Activated naive CD4-positive, alpha-beta T cell treated with anti-CD3 and anti-CD28 coated beads, Interleukin-2, amount 50 U/mL, for 16 hours (primary cell): ENCODE measurements at places on chromosomes 2 and 18.

DNA sequence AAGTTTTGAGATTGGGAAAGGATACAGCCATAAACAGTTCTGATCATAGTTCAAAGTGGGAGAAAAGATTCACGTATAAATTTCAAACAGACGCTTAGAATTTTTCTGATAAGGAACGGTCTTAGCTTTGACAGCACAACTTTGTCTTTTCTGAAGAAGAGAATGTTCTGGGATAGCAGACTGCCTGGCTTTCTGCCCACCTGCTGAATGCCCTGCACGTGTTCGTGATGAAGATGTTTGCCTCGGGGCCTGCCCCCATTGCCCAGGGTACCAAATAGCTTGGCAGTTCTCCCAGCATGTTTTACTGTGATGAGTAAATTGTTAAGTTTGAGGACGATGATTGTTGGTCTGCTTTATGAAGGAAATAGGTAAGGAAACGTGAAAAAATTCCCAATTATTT lies 4.6 kb downstream of the MRPL33 start:
- no peak for DNase-seq

GRCh38 chr2:85458601-85459563 lies 40.4 kb downstream of the SH2D6 start:
- no peak for DNase-seq

GRCh38 chr2:149132901-149133300 lies 94.4 kb downstream of the LYPD6B start:
- DNase-seq, result no peak

DNA sequence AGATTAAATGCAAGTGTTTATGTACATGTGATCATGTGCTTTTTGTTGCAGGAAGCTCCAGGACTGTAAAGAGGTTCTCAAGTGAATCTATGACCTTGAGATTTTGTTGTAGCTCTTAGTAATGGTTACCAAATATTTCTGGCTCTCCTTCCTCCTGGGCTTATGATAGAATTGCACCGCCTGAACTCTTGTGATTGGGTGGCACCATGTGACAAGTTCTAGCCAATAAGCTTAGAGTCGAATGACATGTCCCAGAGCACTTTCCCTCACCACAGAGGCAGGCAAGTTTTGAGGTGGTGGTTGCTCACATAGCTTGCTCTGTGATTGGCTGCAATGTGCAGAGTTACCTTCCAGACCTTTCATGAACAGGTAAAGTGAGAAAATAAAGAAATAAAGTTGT lies 8.9 kb upstream of the SCG2 start:
- no peak for DNase-seq

- DNase-seq, result no peak
Measured at GRCh38 chr2:68387408-68388350, 22.6 kb downstream of the PLEK start.

- DNase-seq, result no peak
Measured at GRCh38 chr2:232523402-232523681, 2.6 kb upstream of the CHRND start.

DNA sequence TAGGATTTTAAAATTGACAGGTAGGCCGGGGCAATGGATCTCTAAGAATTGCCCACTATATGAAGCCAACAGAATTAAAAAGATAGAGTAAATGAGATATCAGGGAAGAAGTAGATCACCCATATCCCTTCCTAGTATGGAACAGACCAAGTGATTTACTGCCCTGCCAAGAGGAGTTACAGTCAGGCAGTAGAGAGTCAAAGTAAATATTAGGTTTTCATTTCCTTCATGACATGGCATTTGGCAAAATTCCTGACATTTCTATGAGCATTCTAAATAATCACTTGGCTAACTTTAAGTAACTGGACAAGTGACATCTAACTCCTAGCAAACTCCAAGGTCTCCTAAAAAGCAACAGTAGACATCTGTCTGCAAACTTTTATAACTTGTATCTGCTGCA lies 33.5 kb downstream of the GALNT5 start:
- DNase-seq, result no peak

DNA sequence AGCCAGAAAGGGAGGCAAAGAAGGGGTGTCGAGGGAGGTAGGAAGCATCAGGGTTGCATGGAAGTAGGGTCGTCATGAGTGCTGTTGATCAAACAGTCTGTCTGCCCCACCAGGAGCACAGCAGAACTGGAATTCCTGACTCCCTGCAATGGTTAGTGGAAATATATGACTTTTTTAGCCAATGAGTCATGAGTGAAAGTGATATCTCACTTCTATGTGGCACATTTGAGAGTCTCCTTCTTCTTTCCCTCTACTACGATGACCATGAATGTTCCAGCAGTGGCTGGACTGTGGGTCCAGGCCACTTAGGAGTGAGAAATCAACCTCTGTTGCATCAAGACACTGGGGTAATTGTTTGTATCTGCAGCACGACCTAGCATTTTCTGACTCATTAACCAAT lies 199.5 kb downstream of the TTC32 start:
- DNase-seq, result no peak

DNA sequence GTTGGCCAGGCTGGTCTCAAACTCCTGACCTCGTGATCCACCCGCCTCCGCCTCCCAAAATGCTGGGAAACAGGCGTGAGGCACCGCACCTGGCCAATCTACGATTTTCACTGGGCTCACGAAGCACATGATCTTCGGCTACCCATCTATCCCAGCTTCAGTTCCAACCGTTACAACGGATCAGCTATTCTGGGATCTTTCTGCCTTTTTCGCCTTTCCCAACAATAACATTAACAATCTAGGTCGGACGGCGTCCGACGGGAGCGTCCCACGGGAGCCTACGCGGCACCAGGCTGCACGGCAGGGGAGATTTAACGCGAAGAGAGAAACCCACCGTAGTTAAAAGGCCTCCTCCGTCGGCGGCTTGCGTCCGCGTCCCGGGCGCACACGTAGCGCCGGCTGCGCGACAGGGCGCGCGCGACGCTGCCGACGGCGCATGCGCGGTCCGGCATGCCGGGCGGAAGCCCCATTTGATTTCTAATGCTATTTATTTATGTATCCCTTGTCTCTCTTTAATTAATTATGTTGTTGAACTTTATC lies at the start of gene MSL3B:
Gene MSL3B, minus strand, starts transcription at position 394 of the 540 bp plus-strand sequence.
- peak; percentile 65 for DNase-seq

GRCh38 chr2:203951366-203951902 lies 14.9 kb downstream of the ICOS start:
- no peak for DNase-seq

DNA sequence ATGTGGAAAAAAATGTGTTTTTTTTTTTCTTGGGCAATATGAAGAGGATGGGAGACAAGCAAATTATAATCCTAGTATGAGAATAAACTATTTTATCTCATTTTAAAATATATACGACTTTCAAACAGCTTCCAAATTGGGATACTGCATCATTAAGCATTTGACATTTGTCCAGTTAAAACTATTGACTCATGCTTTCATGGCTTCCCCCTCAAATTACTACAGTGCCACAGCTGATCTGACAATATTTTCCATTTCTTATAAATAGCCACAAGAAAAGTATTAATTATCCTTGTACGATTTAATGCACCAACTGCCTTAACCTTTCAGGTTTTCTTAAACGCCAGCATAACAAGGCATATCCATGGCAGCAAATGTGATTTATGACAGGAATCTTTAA lies 1134.8 kb upstream of the ZEB2 start:
- DNase-seq, result no peak

DNA sequence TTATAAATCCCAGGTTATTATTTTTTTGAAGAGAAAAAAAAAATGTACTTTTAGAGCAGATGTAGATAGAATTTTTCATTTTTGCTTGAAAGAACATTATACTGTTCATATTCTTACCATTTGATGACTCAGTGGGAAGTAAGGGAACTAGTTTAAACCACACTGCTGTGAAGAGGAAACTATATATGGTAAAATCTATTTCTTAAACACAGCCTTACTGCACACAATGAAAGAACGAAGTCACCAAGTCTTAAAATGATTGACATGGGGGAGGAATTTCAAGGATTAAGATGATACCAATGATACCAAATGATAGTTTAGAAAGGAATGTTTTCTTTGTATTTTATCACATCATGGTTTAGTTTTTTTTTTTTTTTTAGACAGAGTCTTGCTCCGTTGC lies 5.0 kb downstream of the ACTR2 start:
- DNase-seq, result no peak

DNA sequence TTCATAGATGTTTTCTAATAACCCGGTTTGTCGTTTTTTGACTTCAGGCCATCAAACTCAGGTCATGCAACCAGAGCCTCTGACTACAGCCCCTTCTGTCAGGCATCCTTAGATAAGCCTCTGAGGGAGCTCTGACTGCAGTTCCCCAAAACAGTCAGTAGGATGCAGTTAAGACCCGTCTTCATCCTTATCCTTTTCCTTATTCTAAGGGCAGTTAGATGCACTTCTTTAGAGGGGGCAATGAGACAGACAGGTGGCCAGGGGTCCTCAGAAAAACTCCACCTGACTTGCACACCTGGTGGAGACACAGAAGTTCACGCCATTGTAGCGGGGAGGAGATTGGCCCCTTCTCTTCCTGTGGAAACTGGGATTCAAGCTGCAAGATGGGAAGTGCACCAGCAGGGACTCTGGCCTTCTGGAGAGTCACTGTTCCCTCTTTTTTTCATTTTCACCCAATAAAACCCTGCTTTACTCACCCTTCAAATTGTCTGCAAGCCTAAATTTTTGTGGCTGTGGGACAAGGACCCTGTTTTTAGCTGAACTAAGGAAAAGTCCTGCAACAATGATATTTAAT lies 104.8 kb upstream of the TFPI start:
- no peak for DNase-seq

DNA sequence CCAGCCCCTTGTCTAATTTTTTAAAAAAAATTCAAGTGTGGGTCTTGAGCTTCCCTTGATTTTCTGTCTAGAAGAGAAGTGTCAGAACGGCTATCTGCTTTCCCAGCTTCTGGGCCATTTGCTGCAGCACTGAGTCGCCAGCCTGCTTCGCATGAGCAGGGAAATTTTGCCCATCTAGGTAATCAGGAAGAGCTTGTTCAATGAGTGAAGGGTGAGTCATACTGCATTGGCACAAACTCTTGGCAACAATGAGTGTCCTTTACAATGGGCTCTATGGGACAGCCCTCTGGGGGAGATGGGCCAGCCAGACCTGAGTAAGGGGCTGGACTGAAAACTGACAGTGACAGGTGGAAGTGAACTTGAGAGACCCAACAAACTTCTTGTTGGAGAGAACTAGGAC lies 2.4 kb upstream of the RNF144A start:
- peak; percentile 35 for DNase-seq

- no peak for DNase-seq
Measured at GRCh38 chr2:235692671-235693171, 198.9 kb downstream of the AGAP1 start.

- DNase-seq, result no peak
Measured at GRCh38 chr2:128834207-128834879, 515.7 kb upstream of the HS6ST1 start.

- no peak for DNase-seq
Measured at GRCh38 chr2:206112846-206113547, 27.0 kb upstream of the INO80D start.

DNA sequence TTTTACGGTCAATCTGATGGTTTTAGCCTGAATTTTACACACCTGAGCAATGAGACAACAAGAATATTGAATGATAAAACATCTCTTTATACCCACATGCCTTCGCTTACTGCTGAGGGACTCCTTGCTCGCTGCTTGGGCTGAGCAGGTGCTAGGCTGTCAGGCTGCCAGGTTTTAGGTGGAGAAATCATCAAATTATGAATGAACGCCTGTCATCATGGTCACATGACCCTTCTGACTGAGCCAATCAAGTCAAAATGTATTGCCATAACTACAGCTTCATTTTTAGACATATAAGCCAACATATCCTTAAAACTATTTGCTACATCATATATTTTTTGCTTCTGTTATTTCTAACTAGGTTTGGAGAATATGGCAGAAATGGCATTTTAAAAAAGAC lies 274.0 kb downstream of the LNPK start:
- no peak for DNase-seq

- no peak for DNase-seq
Measured at GRCh38 chr2:49798570-49798969, 644.3 kb upstream of the FSHR start.

DNA sequence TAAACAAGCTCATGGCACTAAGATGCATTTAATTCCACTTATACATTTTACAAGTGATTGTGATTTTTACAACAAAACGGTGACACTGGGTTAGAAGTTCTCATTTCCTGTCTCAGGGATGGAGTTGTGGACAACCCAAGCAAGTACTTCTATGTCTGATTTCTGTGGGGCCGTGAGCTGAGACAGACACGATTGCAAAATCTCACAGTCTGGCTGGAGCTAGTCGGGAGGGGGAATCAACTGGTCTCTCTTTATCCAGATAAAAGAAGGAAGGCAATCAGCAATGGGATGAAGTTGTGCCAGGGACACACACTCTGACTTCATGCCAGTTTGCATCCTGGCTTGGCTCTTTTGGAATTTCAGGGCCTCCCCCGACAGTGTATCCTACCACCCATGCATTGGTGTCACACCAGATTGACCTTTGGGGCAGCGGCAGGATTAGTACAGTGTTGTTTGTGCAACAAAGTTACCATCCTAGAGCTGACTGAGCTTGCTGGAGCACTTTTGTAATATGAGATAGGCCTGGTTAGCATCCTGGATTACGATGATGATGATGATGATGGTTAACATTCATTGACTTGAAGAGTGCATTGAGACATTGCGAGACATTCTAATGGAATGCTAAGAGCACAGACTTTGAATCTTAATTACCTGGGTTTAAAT lies 98.8 kb downstream of the CTAGE1 start:
- DNase-seq, result no peak

- no peak for DNase-seq
Measured at GRCh38 chr2:85743304-85743978, 10.3 kb upstream of the ATOH8 start.

DNA sequence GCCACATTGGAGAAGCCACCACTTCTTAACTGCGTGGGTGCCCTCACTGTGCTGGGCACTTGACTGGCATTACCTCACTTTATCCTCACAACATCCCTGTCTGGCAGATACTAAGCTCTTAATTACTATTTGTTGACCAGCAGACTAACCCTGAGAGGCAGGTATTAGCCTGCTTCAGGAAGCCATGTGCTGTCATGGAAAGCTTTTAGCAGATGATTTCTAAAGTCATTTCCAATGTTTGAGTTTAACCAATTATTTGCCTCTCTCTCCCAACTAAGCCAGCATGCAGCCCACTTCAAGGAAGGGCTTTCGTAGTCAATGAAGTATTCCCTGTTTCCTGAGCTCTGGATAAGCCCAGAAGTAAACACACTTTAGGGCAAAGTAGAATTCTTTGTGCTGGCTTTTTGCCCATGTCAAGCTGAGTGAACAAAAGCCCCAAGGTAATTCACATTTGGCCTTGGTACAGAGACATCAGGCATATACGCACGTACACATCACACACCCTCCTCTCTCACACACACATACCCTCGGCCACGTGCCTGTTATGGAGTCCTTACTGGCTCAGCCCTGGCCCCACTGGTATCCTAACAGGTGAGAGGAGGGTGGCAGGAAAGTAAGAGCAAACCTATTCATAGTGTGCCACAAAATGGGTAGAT lies 108.6 kb downstream of the C1D start:
- DNase-seq, result no peak

GRCh38 chr18:5512176-5512575 lies 31.6 kb downstream of the EPB41L3 start:
- DNase-seq, result no peak

DNA sequence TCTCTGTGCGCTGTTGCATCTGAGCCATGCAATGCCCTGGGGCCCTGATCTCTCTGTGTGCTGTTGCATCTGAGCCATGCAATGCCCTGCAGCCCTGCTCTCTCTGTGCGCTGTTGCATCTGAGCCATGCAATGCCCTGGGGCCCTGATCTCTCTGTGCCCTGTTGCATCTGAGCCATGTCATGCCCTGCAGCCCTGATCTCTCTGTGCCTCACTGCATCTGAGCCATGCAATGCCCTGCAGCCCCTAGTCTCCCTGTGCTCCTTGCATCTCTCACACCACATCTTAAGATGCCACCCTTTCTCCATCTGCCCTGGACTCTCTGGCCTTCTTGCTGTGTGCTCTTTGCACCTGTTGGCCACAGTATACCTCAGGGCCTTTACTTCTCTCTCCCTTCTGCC lies 56.2 kb downstream of the SOX11 start:
- DNase-seq, result no peak
